HepG2 (cell line): ENCODE measurements at places on chromosomes 6 and 20.

DNA sequence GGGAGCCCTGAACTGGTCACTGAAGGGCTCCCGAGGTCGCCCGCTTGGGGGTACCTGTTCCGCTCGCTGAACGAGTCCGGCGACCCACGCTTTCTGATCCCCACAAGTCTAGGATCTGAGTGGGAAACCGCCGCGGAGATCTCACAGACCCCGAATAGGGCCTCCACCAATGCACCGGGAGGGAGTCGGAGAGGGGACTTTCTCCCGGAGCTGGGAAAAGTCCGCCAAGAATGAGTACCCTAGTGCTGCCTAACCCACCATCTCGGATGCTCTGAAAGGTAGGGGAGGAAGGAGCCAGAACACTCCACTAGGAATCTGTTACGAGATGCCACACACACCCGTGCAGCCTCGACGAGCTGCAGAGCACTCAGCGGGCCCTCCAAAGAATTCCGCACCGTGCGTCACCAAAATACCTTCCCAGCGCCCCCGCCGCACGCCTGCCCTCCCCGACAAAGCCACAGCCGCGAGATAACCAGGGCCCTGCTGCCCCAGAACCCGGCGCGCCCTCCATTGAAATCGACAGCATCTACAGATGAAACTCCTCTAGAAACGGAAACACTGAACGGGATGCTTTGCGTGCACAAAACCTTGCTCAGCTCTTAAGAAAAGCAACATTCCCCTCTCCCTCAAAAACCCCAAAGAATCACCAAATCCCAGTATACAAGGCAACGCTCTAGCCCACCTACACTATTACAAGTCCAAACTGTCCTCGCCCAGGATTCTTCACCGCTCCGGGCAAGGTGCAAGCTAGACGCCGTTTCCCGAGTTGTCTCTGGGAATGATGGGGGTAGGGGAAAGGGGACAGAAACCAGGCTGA is 686 bp downstream of the COL12A1 start:
- no peak for DNase-seq

DNA sequence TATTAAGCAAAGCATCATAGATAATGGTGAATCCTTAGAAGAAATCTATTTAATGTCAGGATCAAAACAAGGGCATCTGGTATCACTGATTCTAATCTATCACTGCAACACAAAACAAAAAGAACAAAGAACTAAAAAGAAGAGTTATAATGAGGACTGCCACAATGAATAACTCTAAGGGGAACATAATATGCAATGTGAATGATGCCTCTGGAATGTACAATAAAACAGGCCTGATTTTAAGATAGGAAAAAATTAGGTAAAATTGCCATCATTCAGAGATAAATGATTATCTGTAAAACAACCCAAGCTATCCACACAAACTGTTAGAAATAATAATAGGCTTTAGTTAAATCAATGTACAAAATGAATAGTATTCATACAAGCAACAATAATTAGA is 936.7 kb upstream of the CITED2 start:
- no peak for DNase-seq

DNA sequence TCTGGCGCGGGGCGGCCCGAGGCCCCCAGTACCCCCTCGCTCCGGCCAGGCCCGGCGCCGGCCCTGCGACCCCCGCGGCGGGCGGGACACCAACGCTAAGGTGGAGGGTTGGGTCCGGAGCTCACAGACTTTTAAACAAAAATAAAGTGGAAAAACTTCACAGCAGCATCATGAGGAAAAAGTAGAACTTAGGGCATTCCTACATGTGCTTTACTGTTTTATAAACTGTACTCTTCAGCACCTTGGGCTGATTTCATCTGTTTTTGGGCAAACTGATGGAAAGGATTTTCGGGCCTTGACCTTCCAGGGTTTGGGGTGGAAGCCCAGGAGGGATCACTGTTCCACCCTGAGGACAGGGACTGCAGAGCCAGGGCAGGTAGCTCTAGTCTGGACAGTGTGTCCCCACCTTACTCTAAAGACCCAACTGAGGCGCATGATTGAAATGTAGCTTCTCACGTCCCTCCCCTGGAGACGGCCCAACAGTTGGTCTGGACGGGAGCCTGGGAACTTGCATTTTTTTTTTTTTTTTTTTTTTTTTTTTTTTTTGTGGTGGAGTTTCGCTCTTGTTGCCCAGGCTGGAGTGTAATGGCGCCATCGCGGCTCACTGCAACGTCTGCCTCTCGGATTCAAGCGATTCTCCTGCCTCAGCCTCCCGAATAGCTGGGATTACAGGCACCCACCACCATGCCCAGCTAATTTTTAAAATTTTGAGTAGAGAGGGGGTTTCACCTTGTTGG is 740 bp downstream of the NELFCD start:
- DNase-seq: peak; percentile 35

DNA sequence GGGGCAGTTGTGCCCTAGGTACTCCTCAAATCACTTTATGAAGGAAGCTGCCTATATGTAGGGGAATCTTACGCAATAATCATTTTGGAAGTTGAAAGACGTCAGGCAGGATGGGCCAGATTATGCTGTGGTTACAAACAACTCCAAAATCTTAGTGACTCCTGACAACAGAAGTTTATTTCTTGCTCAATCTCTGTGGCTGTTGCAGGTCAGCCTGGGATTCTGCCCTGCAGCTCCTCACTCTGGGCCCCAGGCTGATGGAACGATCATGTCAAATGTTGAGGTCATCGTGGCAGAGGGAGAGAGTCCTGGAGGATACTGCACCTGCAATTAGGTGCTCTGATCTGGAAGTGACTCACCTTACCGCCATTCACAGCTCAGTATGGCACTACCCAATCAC is 88.4 kb downstream of the ZDHHC14 start:
- no peak for DNase-seq

DNA sequence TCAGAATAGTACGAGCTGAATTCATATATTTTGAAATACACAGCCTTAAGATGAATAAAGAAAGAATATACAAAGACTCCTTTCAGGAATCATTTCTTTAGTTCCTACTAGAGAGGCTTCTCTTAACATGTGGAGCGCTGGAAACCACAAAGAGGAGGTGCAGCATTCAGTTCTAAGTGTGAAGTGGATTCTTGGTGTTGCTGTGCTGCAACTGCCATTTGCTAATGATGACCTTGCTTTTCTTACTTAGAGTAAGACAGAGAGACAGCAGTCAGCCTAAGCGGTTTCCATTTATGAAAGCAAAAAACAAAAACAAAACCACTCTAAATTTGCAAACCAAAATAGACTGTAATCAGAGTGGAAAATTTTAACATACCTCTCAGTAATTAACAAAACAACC is 629.0 kb downstream of the EPHA7 start:
- no peak for DNase-seq

- DNase-seq: peak; percentile 87
Measured at GRCh38 chr6:43150051-43150751, 20.9 kb upstream of the SRF start.
